ENCODE measurements at places on chromosomes 4 and X. TPM values are rescaled to one million over a fixed set of nuclear protein-coding genes. Genes with fewer than 3 reads are reported as not detected.

DNA sequence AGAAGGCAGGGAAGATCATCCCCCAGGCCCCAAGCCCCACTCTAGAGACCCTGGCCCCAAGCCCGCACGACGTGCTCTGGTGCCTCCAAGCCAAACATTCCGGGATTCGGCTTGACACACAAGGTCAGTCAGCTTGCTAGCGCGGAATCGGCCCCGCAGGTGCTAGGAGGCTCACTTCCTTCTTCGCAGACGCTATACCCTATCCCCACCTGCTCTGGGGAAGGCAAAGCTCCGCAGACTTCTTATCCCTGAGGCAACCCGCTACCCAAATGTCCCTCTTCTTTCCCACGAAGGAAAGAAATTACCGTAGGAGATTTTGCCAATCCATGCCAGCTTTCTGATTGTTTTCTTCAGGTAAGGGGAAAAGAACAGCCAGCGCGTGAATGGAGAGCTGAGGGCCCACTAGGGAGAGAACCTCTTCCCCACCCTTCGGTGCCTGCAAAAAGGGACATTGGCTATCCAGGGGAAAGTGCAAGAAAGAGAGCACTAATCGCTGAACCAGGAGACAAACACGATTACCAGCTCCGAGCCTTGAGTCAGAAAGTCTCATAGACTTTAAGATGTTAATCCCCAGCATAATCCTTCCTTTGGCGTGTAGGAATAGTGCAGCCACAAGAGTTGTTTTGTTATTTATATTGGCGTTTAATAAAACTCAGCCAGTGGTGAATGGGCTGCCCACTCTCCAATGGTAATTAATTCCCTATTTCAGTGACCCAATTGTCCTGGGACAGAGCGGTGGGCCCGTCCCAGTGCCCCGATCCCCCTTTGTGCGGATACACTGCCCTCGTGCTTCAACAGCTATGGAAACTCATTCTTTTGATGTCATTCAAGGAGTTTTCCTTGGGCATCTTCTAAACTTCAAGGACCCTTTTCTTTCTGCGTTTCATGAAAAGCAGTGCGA is 5.4 kb upstream of the NEUROG2 start:
- no peak for DNase-seq

GRCh38 chrX:20507901-20508620 is 241.4 kb upstream of the RPS6KA3 start:
- DNase-seq = no peak

DNA sequence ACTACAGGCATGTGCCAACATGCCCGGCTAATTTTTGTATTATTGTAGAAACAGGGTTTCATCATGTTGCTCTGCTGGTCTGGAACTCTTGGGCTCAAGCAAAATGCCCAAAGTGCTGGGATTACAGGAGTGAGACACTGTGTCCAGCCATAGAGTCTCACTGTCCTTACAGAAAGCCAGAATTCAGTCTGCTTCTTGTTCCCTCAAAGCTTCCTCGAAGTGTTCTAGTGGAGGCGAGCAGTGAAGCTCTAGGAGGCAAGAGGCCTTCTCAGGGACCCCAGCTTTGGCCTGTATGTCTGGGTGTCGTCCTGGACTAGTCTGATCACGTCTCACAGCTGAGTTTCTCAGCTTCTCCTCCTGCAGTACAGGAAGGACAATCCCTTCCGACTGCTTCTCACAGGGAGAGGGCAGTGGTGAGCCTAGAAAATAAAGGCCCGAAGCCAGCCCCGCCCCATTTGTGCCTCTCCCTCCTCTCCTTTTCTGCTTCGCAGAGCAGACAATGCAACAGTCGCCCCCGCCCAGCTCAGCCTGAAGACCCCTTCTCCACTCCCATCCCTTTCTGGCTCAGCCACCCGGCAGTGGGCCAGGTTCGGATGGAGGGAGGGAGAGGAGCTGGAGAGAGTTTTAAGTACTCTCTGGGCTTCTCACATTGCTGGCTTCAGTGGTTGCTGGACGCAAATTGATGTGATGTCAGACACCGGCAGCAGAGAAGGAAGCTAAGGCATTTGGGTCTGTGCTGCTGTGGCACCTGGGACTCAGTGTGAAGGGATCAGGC is 11.1 kb upstream of the FAM3A start:
- peak; percentile 75 for DNase-seq

- DNase-seq = no peak
These were observed 103.5 kb downstream of the TMA16 start for GRCh38 chr4:163598028-163598427.

GRCh38 chr4:56235725-56236124 is 151.6 kb downstream of the AASDH start:
- DNase-seq = no peak

GRCh38 chr4:156581282-156582063 is 390.1 kb downstream of the PDGFC start:
- DNase-seq = no peak

The VGLL1 gene
- total RNA-seq = not detected

DNA sequence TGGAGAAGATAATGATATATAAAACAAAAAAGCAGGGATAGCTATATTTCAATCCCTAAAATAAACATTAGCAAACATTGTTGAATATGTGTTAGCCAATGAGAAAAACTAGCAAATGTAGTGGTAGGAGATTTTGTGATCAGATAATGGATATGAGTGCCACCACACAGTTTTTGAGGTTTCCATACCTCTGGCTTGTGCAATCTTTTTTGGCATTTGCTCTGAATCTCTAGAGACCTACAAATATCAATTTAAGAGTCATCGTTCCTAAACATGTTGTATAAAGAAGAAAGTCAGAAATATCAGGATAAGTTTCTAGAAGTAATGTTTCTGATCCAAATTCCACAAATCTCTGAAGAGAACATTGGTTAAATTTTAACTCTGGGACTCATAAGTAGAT is 308.7 kb downstream of the PDGFC start:
- no peak for DNase-seq

The ANOS1 gene
- total RNA-seq = 22.5 TPM

GRCh38 chr4:74446896-74447295 is 2.0 kb downstream of the AREG start:
- DNase-seq = peak; percentile 38

DNA sequence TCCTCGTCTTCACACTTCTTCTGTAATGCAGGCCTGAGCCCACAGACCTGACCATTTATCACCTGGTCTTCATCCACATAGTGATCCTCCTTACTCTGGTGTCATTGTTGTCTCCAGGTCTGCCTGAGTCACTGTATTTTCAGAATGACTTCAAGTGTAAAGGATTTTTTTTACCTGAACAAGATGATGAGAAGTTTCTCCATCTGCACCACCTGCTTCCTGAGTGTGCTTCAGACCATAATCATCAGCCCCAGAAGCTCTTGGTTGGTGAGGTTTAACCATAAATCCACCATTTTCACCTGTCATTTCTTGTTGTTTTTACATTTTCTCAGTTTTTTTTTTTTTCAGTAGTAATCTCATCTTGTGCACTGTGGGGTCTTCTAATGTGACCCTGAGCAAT is 39.0 kb downstream of the WDR13 start:
- no peak for DNase-seq

DNA sequence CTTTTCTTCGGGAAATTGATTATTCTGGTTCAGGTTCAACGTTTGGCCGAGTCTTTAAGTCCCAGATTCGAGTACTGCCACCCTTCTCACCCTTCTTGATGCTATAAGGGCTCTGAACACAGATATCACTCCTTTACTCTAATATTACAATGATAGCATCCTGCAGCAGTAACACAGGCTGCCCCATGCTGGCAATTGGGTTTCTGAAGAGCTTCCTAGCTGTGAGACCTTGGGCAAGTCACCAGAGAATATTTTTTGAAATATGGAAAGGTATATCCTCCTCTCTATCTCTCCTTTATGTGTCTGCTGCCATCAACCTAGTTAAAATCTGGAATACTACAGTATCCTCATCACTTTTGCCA is 297 bp upstream of the MTMR8 start:
- no peak for DNase-seq

The DUSP21 gene
- not detected for total RNA-seq
